GM04504 (cell line): ENCODE measurements at places on chromosomes 3 and 15.
A peak's percentile ranks its signal among the peaks of the same experiment; 100 is the strongest.

GRCh38 chr15:65414841-65415621 is 7.7 kb downstream of the IGDCC4 start:
- no peak for DNase-seq

- no peak for DNase-seq
Observed at GRCh38 chr3:85455561-85456200, 496.9 kb downstream of the CADM2 start.

GRCh38 chr3:127747751-127748521 is 74.4 kb downstream of the MGLL start:
- DNase-seq = peak; percentile 80

- DNase-seq = no peak
Observed at GRCh38 chr15:100948430-100948762, 29.2 kb downstream of the LRRK1 start.

DNA sequence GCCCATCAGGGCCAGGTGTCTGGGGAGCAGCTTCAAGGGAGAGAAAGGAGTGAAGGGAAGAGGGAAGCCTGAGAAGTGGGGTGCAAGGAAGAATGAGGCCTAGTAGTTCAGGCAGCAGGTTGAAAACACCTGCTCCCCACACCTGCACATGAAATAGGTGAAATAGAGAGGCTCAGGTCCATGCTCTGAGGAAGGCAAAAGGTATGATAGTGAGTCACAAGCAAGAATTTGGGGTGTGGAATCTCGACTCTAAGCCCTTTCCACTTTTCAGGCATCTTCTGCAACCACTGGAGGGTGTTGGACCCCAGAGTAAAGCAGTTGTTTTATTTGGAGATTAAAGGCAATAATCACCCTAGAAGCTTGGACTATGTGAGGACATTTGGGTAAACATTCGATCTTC is 157.5 kb downstream of the CTNNB1 start:
- DNase-seq = no peak

- DNase-seq = no peak
Observed at GRCh38 chr3:122998206-122998605, 29.4 kb downstream of the SEMA5B start.

DNA sequence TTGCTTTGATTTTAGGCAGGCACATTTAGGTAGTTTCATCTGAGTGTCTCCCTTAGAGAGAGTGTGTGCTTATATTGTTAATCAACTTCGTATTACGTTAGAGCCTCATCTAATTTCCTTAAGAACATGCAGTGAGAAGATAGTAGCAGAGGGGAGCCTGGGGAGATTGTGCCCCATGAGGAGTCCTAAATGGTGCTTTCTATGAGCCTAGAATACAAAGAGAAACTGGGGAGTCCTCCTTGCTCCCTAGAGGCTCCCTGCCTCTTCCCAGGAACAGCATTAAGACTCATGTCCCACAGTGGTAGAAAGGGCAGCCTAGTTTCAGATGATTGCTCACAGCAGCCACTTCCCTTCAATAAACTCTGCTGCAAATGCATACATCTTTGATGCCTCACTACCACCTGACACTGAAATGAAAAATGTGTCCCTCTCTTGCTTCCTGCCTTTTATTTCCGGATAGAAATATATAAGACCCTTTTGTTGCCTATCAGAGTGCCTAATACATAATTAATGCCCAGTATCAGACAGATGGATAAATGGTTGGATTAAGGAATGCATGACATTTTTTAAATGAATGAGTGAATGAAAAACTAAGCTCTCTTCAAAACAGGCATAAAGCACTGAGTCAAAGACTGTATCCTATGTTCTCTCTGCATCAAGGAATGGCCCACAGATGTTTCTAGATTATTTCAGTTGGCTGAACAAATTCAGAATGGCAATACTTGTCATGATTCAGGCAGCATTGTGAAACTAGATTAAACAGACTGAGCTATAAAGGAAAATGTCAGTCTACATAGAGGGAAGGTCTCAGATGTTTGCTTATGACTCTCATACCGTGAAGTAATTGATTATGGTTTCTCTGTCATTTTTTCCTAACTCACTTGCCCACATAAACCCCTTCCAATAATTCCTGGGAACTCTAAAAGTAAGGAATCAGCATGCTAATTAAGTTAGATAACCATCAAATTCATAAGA is 362.1 kb downstream of the LRRC3B start:
- DNase-seq = no peak

GRCh38 chr3:118968640-118969039 is 66.0 kb downstream of the IGSF11 start:
- DNase-seq = no peak

- DNase-seq = no peak
Observed at GRCh38 chr3:30512576-30512975, 93.8 kb upstream of the TGFBR2 start.
